ENCODE measurements at places on chromosomes 6 and 20. TPM values are rescaled to one million over a fixed set of nuclear protein-coding genes. Genes with fewer than 3 reads are reported as not detected.

DNMT3B gene
- total RNA-seq: 0.81 TPM

SLA2 gene
- total RNA-seq: 1.1 TPM

- DNase-seq: no peak
Observed at GRCh38 chr20:22428051-22428450, 156.3 kb downstream of the FOXA2 start.

DNA sequence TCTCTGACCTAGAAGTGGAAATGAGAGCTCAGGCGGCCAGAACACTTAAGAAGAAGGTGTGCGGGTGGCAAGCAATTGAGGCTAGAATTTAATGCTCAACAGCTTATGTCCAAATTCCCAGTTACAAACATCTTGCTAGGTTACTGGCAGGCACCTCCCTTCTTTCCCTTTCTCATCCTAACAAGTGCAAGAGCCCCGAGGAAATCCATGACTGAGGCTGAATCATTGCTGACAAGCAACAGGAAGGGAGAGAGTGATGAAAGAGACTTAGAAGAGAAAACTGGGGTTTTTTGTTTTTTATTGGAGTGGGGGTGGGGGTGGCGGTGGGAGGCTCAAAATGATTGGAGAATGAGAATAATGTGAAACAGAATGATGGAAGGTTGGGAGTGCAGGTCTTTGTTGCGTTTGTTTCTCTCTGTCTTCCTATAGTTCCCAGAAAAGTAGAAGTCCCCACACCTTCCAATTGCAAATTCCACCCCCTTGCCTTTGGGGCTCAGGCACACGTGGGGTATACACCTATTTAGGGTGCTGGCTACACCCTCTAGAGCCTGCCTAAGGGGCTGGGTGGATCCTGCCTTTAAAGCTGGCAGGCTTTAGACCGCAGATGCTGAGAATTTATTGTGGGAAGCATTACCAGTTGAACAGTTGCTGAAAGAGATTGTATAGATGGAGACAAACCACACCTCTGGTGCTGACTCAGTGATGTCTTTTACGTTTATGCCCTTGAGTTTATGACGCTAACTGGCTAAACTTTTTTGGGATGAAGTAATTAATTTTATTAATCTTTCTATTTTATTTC lies 1.4 kb downstream of the FAM83B start:
- no peak for DNase-seq

DNA sequence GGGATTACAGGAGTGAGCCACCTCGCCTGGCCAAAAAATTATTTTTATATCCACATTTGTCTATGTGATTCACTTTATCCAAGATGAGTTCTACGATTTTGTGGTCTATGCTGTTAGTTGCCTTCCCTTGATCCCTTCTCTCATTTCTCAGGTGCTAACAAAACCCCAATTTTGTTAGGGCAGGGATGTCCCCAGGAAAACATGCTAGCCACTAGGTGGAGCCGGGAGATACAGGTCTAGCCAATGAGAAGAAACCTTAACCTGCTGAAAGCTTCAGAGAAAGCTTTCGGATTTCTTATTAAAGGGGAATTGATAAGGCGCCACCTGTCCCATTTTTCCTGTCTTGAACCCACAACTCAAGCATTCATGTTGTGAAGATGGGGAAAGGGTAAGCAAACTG lies 167.4 kb upstream of the OLIG3 start:
- no peak for DNase-seq

DNA sequence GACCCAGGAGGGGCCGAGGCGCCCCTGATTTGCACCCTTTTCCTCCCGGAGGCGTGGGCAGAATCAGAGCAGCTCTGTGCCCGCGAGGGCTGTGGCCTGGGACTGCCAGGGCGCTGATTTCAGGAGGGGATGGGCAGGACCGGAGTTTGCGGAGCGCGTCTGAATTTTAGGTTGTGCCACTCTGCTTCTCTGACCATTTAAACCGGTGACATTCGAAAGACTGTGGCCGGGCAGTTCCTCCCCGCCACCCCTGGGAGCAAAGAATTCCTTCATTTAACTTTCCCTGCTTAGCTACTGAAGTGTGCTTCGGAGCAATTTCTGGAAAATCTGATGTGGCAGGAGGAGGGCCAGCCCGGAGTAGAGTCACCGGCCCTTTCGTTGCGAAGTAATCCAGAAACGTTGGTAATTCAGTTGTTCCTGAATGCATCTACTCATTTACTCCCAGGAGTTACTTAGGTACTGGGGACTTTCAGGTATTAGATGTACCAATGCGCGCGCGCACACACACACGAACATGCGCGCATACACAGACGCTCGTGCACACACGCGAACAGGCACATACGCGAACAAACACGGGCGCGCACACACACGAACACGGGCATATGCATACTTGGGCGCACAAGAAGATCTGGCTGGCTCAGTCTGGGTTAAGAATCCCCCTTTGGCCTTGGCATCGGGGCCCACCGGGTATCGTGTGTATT lies 568 bp downstream of the CCDC170 start:
- DNase-seq: no peak
